ENCODE measurements at places on chromosomes 3 and 15. TPM values are rescaled to one million over a fixed set of nuclear protein-coding genes. Genes with fewer than 3 reads are reported as not detected.

DNA sequence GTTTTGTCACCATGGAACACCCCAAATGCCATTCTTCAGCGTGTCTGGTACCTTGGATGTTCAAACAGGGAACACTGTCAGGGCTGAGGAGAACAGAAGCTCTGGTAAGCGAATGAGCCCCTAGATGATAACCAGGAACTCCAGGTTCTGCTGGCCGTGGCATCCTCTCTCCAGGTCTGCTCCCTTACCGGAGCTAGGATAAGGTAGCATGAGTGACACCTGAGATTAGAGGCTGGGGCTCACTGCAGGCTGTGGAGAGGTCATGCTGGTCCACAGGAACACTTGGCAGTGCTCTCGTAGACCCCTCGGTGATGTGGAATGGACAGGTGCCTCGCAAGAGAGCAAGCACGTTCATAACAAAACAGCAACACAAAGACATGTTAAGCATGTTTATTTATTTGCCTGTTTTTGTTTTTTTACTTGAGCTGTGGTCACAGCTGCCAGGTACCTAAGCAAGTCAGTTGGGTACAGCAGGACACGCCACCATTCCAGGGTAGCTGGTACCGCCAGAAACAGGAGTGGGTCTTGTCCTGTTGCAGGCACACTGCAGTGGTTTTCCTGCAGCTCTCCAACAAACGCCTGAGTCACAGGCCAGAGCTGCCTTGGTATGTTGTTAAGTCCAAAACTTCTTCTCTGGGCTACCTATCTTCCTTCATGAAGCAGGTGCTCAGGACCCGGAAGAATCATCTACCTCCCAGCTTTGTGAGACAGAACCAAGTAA lies 4.6 kb downstream of the RBM15B start:
- H3K27ac ChIP-seq, result no peak overlapping the region
- peaks cover 85% of the 10 kb centered on the region for H3K36me3 ChIP-seq
- no peak for DNase-seq
- H3K27me3 ChIP-seq, result no peaks in the 10 kb centered on the region
- no peak overlapping the region for H3K4me3 ChIP-seq

- H3K27ac ChIP-seq, result no peak overlapping the region
- peaks cover 11% of the 10 kb centered on the region for H3K4me1 ChIP-seq
- peak overlapping the region; percentile 36 for H3K4me3 ChIP-seq
Measured at GRCh38 chr3:53845881-53846133, 412 bp downstream of the CHDH start.

DNA sequence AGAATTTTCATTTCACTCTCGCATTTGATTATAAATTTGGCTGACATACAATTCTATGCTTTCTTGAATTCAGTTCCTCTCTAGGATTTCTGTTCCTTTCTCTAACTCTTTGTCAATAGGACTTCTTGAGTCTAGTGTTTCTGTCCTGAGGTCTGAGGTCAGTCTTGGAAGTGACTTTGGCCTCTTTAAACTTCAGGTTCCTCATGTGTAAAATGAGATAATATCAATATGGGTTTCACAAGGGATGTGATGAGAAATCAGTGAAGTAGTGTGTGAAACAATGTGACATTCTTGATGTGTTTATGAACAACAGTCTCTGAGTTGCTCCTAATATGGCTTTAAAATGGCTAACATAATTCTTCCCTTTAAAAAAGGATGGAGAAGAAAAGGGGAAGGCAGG lies 92.2 kb downstream of the SV2B start:
- no peak overlapping the region for H3K4me3 ChIP-seq
- peaks cover 7% of the 10 kb centered on the region for H3K27me3 ChIP-seq
- no peaks in the 10 kb centered on the region for H3K36me3 ChIP-seq
- H3K4me1 ChIP-seq, result no peaks in the 10 kb centered on the region
- no peak overlapping the region for H3K27ac ChIP-seq

The EMC7 gene
- total RNA-seq, result 42.5 TPM

The SCAANT1 gene
- not detected for total RNA-seq

The IGDCC3 gene
- not detected for total RNA-seq

The GRK7 gene
- not detected for total RNA-seq

Measured in SJSA1 (cell line).